ENCODE measurements at places on chromosomes 5 and 9. TPM values are rescaled to one million over a fixed set of nuclear protein-coding genes. Genes with fewer than 3 reads are reported as not detected.
A peak's percentile ranks its signal among the peaks of the same experiment; 100 is the strongest.

DNA sequence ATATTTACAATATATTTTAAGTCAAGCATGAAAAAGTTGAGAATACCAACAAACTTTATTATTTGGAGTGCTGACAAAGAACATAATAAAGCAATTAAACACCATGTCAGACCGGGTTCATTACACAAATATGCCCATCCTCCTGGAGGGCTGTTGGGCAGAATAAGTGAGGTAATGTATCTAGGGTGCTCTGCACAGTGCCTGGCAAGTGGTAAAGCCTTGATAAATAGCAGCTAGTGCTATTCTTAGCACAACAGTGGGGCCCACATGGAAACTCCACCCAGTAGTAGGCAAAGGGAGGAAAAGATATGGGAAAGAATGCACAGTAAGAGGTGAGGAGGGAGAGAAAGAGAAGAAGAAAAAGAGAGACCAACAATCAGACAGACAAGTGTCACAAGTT is 97.7 kb downstream of the SLC1A3 start:
- DNase-seq: no peak

DNA sequence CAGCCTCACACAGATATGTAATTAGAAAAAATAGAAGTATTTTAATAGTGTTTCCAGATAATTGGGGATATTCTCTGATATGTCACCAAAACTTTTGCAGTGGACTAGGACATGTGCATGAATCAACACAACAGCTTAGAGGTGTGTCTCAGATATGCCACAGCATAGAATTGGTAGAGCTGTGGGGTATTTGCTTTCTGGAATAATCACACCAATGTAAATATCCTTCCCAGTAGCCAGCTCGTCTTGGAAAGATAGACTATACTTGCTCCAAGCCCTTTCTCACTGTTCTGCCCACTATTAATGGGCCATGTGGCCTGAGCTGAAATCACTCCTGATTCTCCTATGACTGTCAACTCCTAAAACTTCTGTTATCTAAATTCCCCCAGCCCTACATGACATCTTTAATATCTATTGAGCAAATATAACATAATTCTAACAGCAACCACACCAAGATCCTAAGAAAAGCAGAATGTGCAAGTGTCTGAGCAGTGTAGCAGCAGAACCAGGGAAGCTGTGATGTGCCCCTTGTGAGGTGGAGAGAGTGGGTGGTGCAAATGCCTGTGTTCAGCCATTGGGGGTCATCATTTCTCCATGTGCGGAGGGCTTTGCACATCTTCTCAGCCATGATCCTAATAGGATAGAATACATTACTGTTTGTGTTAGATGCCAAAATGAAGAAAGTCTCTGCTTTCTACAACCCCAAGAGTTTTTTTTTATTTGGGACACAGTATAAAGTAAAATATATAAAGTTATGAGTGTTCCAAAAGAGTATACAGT is 65.0 kb downstream of the MELK start:
- no peak for DNase-seq

GRCh38 chr9:117541181-117541580 is 126.3 kb upstream of the ASTN2 start:
- DNase-seq: no peak

Gene C9orf50
- not detected for total RNA-seq

DNA sequence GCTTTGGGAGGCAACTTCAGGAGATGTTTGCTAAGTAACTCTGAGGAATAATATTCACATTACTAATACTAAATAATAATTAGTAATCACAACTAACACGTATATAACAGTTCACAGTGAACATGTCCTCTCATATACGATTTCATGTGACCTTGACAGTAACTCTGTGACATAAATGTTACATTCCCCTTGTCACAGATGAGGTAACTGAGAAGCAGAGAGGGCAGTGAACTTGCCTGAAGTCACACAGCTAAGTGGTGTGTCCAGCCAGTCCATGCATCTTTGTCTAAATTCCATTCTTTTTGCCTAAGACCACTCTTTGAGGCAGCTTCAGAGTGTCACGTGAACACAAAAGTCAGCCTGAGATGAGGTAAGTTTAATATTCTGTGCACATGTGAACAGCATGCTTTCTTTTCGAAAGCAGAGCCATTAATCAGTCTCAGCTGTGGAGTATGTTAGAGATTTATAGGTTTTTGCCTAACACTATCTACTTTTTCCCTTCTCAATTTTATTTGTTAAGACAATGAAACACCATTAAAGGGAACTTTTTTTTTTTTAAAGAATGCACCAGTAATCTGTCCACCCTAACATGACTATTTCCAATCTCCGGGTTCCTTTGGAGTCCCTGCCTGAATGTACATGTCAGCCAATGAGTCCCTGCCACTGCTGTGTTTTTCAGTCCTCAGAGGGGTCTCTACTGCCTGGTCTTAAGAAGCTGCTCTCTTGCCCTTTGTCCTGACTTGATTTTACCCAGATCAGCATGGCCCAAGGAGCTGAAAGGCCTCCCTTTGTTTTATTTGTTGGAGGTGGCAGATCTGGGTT is 43.5 kb downstream of the SH3PXD2B start:
- peak; percentile 52 for DNase-seq

Gene PIP5K1B
- not detected for total RNA-seq

Gene B4GALT1
- 8.8 TPM for total RNA-seq

Gene WNK2
- total RNA-seq: not detected

Gene SLC9A3
- 0.72 TPM for total RNA-seq

Gene BAAT
- total RNA-seq: not detected

DNA sequence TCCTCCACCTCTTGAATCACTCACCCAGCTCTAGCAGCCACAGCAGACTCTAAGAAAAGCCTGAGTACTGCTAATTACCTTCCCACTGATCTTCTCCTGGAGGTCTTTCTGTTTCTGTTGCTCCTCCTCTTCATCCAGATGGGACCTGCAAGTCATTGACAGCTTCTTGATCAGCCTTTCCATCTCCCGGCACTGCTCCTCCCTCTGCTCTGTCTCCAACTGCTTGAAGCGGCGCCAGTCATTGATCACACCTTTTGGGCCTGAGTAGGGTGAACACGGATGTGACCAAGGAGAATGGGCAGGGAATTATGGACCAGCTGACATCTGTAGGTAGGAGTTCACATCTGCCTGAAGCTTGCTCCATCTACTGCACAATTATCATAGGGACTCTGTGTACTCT is 5.5 kb downstream of the PDCL start:
- no peak for DNase-seq

Gene ESM1
- 10.2 TPM for total RNA-seq

Gene FAXDC2
- 4.2 TPM for total RNA-seq

Gene TPD52L3
- total RNA-seq: not detected

GRCh38 chr5:73678807-73679206 is 52.8 kb downstream of the ARHGEF28 start:
- no peak for DNase-seq

GRCh38 chr9:115106001-115106400 is 12.0 kb downstream of the TNC start:
- peak; percentile 29 for DNase-seq

Gene UBLCP1
- total RNA-seq: 11.7 TPM

DNA sequence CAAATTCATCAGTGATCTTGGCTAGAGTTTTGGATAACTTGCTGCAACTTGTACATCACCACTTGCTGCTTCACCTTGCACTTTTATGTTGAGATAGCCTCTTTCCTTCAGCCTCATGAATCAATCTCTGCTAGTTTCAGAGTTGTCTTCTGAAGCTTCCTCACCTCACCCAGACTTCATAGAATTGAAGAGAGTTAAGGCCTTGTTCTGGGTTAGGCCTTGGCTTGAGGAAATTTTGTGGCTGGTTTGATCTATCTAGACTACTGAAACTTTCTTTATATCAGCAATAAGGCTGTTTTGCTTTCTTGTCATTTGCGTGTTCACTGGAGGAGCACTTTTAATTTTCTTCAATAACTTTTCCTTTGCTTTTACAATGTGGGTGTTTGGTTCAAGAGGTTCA is 12.8 kb downstream of the FER start:
- no peak for DNase-seq

GRCh38 chr5:126098330-126099017 is 324.7 kb upstream of the GRAMD2B start:
- DNase-seq: peak; percentile 66

Gene PPP2R2B
- not detected for total RNA-seq

GRCh38 chr9:121720311-121721057 is 69.0 kb downstream of the DAB2IP start:
- no peak for DNase-seq

- no peak for DNase-seq
Measured at GRCh38 chr5:23257656-23258055, 249.8 kb upstream of the PRDM9 start.
